Stimulated activated CD4-positive, alpha-beta T cell treated with anti-CD3 and anti-CD28 coated beads, Interleukin-12 subunit alpha, Interleukin-12 subunit beta, amount 100 ng/mL, for 48 hours (primary cell): ENCODE measurements at places on chromosomes 4 and X.

DNA sequence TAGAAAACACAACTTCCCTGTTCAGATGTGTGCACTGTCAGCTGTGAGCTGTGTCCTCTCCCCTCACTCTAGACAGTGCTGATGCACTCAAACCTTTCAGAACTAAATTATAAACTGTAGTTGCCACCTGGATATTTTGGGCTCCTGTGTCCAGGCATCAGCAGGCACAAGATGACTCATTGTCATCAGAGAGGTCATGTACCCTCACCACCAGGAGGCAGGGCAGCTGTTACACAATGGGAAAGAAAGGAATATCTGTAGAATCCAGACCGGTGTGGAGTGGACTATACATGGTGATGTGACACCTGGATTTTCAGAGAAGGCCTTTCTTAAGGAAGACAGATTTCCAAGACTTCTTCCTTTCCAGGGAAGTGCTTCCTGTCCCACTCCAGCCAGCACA is 854.4 kb upstream of the AGA start:
- DNase-seq, result no peak

GRCh38 chr4:134777606-134778005 is 576.0 kb upstream of the PABPC4L start:
- DNase-seq, result no peak

DNA sequence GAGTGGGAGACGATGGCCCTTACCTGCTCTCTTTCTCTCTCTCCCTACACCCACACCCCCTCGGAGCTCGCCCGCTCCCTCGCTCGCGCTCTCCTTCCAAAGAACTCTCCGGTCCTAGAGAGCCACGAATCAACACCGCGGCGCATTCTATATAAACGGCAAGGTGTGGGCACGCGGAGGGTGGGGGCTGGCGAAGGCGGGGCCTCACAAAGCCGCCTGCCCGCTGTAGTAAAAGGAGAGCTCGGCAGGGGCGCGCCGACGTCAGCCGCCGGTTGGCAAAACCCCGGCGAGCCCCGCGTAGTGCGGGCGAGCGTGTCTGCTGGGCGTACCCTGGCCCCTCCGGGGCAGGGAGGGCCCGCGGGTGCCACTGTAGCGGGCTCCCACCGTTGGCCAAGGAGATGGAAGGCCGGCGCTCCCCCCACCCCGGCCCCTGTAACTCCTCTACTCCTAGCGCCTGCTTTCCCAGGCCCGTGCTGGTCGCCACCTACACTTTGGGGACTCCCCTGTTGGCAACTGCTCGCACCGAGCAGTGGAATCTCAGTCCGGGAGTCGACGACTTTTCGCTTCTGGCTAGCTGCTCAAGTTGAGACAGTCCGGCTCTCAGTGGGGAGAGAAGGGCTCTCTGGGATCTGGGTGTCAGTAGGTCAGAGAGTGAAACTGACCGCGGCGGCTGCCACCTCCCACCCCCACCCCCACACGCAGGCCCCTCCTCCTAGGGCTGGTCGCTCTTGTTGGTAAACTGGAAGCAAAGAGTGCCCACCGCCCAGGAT is 325.5 kb upstream of the F9 start:
- DNase-seq, result no peak

DNA sequence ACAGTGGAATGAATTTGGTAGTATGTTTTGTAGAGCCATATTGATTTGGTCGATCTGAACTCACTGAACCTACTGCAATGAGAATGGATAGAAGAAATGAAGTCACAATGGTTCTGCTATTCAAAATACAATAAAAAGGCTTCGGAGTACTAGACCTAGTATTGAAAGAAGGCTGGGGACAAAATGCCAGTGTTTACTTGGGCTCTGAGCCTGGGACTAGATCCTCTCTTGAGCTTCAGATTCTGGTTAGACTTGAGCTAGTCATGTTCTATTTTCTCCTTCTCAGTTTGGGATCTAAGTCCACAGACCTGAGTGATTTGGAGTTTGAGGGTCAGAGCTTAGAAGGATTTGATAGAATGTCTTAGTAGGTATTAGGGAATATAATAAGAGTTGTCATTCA is 9.9 kb downstream of the INTS12 start:
- no peak for DNase-seq

- DNase-seq, result peak; percentile 0
Measured at GRCh38 chrX:55135171-55135570, 46.4 kb downstream of the PAGE2 start.

DNA sequence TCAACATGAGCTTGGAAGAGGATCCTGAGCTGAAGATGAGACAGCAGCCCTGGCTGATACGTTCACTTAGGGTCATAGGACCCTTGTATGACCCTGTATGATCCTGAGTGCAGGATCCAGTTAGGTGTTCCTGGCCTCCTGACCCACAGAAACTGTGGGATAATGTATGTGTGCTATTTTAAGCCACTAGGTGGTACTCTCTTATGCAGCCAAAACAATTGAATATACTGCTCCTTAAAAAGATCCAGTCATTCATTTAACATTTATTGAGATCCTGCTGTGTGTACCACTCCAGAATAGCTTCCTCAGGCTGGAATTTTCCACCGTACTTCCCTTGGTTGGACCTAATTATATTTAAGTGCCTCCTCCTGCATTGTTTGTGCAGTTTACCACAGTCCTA is 167.1 kb downstream of the AMELX start:
- no peak for DNase-seq

GRCh38 chr4:146338512-146338911 is 124.2 kb downstream of the REELD1 start:
- DNase-seq, result no peak

GRCh38 chrX:155056877-155057792 is 13.8 kb downstream of the CMC4 start:
- no peak for DNase-seq

- peak; percentile 66 for DNase-seq
Measured at GRCh38 chr4:83219344-83220331, 65.0 kb downstream of the COQ2 start.
